ENCODE measurements at places on chromosomes 1 and 21.
A peak's percentile ranks its signal among the peaks of the same experiment; 100 is the strongest.

- H3K27ac ChIP-seq = no peak overlapping the region
- no peak overlapping the region for H3K4me3 ChIP-seq
- DNase-seq = no peak
- no peaks in the 10 kb centered on the region for H3K36me3 ChIP-seq
- H3K4me1 ChIP-seq = peaks cover 79% of the 10 kb centered on the region
- peaks cover 9% of the 10 kb centered on the region for H3K27me3 ChIP-seq
Measured at GRCh38 chr1:228830954-228831481, 95.7 kb downstream of the RHOU start.

DNA sequence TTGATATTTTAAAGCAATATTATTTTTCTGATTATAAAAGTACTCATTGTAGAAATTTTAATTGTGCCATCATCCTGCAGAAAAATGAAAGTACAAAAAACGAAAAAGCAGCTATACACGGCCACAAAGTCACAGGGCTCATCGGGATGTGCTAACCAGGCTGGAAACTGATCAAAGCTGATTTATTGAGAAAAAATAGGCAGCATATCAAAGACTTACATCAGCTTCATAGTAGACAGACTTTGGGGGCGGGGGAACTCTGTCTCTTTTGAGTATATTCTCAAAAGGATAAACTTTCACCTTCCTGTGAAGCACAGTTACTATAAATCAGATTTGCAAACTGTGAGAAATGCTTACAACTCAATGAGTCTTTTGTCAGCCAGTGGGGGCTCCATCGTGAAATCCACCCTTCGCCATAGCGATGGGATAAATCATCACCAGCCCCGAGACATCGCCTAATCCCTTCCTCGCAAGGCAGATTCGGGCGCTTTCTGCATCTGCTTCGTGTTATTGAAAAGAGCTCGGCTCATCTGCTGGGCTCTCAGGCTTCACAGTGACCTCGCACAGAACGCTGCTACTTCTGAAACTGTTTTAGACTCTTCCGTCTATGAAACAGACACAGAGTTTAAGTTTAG, 69.2 kb upstream of the ERG start:
- no peak overlapping the region for H3K4me3 ChIP-seq
- peak; percentile 29 for DNase-seq
- no peaks in the 10 kb centered on the region for H3K4me1 ChIP-seq
- H3K36me3 ChIP-seq = no peaks in the 10 kb centered on the region
- H3K27ac ChIP-seq = no peak overlapping the region
- peaks cover 22% of the 10 kb centered on the region for H3K27me3 ChIP-seq

DNA sequence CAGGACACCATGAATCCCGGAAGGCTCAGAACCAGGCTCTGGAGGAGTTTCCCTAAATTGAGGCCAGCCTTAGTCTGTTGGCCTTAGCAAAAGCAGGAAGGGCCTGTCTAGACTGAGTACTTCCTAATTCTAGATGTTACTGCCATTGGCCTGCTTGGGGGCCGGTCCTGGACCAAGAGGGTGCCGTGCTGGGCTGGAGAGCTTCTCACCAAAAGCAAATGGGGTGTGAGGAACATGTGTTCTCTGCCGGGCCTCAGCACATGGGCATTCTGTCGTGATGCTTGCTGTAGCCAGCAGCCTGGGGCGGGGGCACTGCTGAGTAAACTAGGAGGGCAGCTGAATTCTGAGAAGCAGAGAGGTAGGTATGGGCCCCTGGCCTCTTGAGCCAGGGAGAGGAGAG, 35.7 kb upstream of the MAN1C1 start:
- DNase-seq = no peak
- H3K4me3 ChIP-seq = no peak overlapping the region
- H3K4me1 ChIP-seq = peaks cover 19% of the 10 kb centered on the region
- H3K36me3 ChIP-seq = no peaks in the 10 kb centered on the region
- no peak overlapping the region for H3K27ac ChIP-seq

- H3K27ac ChIP-seq = peak overlapping the region; percentile 66
- peak overlapping the region; percentile 52 for H3K4me3 ChIP-seq
- H3K36me3 ChIP-seq = peaks cover 10% of the 10 kb centered on the region
- H3K4me1 ChIP-seq = peaks cover 43% of the 10 kb centered on the region
- peak; percentile 67 for DNase-seq
Measured at GRCh38 chr1:233240829-233241682, 54.5 kb downstream of the PCNX2 start.

GRCh38 chr1:175353066-175353465, 160.5 kb upstream of the KIAA0040 start:
- peaks cover 7% of the 10 kb centered on the region for H3K27me3 ChIP-seq
- no peaks in the 10 kb centered on the region for H3K36me3 ChIP-seq
- H3K4me1 ChIP-seq = no peaks in the 10 kb centered on the region
- DNase-seq = no peak
- H3K27ac ChIP-seq = no peak overlapping the region

DNA sequence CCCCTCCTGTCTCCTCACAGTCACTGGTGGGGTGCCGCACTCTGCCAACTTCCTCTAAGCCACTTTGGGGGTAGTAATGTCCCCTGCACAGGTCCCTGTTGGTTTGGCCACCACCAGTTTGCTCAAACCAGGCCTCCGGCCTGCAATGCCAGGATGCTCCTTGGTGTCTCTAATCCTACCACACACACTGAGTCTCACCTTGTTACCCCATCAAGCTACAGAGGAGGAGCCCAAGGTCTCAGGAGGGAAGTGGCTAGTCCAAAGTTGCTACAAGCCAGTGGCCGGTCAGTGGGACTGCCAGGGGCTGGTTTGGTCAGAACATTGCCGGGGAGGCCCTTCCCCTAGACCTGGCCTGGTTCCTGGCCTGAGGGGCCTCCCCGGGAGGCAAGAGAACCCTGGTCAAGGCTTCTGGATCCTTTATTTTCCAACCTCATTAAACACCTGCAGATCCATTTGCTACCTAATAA, 21.5 kb upstream of the LRP8 start:
- H3K36me3 ChIP-seq = no peaks in the 10 kb centered on the region
- H3K4me3 ChIP-seq = no peak overlapping the region

DNA sequence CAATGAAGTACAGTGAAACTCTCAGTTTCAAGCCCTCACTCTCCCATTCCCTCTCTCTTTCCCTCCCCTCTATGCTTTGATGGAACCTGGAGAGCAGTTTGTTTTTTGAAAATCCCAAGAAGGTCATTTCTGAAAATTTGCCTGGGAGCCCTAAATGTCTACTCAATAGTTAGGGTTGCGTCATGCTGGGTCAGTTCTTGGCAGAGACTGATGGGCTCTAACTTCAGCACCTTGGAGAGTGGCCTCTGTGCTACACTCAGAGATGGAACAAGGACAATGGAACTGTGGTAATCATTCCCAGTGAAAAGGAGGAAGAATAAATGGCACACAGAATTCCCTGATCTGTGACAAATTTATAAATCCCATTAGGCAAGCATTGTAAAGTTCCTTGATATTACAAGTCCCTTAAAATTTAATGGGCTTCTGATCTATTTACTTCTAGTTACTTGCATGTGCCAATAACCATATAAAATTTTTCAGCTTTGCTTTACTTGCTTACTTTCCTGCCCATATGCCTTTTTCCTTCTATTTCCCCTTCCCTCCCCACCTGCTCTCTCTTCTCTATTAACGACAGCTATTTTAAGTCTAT, 182.9 kb upstream of the KCND3 start:
- H3K27ac ChIP-seq = no peak overlapping the region
- H3K4me3 ChIP-seq = no peak overlapping the region
- H3K27me3 ChIP-seq = peaks cover 30% of the 10 kb centered on the region
- DNase-seq = peak; percentile 80
- no peaks in the 10 kb centered on the region for H3K36me3 ChIP-seq

- H3K27ac ChIP-seq = peak overlapping the region; percentile 84
- H3K36me3 ChIP-seq = peaks cover 33% of the 10 kb centered on the region
- DNase-seq = peak; percentile 27
- peaks cover 60% of the 10 kb centered on the region for H3K4me1 ChIP-seq
- no peaks in the 10 kb centered on the region for H3K27me3 ChIP-seq
Measured at GRCh38 chr1:36351227-36351977, 28.0 kb upstream of the EVA1B start.

Data from nephron progenitor cell (in vitro differentiated cells).